ENCODE measurements at places on chromosomes 2 and 18.

DNA sequence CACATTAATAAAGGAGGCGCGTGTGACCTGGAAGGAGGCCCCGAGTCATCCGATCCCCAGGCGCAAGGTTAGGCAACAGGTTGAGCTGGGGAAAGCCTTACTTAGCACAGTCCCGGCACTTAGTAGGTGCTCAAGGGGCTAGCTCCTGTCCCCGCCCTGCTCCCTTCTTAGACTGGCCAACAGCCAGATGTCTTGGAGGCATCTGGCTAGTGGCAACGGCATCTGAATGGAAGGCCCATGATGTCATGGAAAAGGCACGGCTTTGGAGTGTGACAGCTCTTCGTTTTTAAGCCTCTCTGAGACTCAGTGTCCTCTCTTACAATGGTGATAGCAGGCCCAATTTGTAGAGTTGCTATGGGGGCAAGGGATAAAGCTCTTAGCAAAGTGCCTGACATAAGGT, 258.3 kb downstream of the CYRIA start:
- peak; percentile 66 for DNase-seq

GRCh38 chr2:18304849-18305248, 255.6 kb downstream of the RDH14 start:
- no peak for DNase-seq

DNA sequence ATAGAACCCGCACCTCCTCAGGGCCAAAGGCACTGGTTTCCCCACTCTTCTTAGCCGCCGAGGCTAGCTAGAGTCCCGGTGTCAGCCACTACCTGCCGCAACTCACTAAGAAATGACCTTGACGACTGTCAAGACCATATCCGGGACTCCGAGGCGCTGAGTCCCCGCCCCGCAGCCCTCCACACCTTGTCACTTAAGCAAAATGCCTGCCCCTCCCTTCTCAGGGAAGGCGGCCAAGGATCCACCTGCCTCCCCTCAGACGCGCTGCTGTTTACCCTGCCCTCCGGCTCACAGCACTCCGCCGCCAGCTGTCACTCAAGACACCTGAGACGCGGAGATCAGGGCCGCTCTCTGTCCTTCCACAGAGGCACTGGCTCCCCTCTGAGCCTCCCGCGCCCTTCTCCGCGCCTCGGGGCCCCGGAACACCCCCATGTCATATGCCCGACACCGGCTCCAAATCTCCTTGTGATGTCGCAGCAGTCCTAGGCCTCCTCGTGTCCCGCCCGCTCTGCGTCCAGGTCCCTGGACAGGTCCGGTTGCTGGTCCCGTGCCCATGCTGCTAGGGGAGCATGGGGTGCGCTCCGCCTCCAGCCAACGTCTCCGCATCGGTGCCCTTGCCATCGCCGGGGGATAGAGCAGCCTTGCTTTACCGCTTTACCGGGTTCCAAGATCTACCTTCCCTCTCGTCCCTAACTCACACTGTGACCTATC, 32.5 kb upstream of the REG3G start:
- DNase-seq, result peak; percentile 76

DNA sequence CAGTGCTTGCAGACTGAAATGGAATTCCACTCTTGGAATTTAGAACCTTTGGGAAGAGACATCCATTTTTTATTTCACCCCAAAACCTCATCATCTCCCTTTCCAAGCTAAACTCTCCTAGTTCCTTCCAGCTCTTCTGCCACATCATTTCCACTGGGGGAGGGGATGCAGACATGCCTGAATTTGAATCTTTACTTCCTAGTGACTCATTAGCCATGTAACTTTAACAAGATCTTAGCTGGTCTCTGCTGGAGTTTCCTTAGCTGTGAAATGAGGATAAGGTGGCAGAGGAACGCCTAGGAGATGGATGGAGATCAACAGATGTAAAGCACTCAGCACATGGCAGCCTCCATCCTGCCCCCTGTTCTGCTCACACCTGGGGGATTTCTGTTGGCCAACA, 266.8 kb downstream of the EN1 start:
- no peak for DNase-seq

DNA sequence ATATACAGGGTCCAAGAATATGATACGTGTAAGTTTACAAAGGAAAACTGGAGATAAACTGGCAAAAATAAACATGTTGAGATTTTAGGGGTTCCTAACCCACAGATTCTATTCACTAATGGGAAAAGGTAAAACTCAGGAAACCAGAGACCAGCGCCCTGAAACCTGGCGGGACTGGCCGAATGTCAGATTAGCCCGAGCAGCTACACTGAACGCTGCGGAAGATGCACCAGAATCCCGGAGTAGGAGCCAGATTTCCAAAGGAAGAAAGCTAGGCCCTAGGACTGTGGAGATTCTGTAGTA, 679 bp upstream of the WDR75 start:
- DNase-seq, result no peak

- DNase-seq, result no peak
Measured at GRCh38 chr2:29115797-29116781, 874 bp downstream of the CLIP4 start.

Data from islet precursor cell (in vitro differentiated cells).